ENCODE measurements at places on chromosomes 2 and 18.

- no peak for DNase-seq
Observed at GRCh38 chr2:215377283-215377682, 58.6 kb downstream of the FN1 start.

DNA sequence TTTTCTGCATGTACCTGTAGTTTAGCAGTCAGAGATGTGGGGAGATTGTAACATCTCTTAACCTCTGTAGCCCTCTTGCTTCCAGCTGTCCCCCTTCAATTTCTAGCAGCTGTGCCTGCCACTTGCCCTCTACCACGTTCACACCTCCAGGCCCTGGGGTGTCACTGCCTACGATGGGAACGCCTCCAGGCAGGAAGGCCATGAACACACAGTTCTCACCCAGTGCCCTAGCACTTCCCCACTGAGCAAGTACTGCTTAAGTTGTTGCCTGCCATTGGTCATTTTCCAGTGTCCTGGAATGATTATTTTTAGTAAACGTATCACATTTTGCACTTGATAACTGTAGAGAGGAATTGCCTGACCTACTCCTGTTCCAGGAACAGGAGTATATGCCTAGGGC, 77.1 kb upstream of the B3GNT7 start:
- no peak for DNase-seq

GRCh38 chr2:212141499-212141898, 397.1 kb downstream of the ERBB4 start:
- no peak for DNase-seq

- DNase-seq, result no peak
Observed at GRCh38 chr2:204274991-204275390, 270.3 kb upstream of the PARD3B start.

- no peak for DNase-seq
Observed at GRCh38 chr2:19775315-19775714, 126.5 kb downstream of the TTC32 start.

DNA sequence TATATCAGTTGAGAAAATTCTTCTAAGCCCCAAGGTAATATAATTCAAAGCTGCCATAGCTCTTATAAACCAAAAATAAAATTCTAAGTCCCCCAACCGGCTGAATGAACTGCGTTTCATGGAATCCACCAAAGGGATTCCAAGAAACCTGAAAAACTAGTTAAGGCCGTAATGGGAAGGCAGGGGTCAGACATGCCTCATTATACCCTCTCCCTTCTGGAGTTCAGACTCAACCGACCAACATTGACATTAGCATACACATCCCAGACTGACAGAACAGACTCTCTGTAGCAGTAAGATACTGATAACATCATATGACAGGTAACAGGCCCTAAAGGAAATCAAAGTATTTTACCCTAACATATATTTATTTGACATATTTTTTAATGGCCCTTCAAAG, 31.4 kb upstream of the PHLPP1 start:
- DNase-seq, result no peak

- DNase-seq, result no peak
Observed at GRCh38 chr2:172614932-172615331, 59.0 kb downstream of the PDK1 start.

- no peak for DNase-seq
Observed at GRCh38 chr18:79372461-79372860, 23.3 kb upstream of the NFATC1 start.

DNA sequence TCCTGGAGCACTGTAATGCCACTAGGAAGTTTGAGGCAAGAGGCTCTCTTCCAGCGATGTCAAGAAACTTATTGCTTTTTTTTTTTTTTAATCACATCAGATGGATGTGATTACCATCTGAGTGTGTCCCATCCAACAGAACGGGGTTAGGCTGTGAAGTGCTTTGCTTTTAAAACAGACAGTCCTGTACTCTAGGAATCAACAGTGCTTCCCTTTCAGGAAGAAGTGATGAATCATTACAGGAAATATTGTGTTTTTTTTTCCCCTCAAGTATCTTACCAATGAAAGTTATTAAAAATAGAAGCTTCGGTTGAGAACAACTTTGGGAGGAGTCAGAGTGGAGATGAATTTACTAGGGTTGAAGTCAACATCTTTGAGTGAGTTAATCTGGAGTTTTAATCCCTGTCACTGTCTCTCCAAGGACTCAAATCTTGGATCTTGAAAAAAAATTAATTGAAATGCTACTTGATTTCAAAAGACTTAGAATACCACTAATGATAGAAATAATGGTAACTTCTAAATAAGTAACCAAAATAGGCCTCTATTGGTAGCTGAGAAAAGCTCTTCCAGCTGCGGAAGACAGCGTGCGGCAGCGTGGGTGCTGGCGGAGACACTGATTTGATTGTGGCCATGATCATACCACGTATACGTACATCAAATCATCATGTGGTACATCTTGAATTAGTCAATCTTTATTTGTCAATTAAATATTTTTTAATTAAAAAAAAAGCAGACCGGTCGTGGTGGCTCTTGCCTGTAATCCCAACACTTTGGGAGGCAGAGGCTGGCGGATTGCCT, 45.5 kb downstream of the GATA6 start:
- DNase-seq, result no peak

GRCh38 chr2:134246154-134246874, 7.6 kb upstream of the MGAT5 start:
- no peak for DNase-seq

DNA sequence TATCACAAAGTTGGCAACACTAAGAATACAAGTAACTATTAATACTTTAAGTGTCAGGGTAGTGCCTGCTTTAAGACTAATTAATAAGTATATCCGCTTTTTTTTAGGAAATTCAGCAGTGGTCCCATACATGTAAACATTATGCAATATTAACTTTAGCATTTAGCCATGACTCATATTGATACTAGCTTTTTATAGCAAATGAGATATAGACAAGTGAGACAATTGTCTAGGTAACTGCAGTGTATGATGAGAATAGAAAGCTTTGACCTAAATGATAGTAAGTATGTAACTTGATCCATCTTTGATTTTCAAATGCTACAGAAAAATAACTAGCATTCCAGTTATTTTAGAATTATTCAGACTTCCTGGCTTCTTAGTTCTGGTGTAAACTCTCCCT, 27.4 kb upstream of the VRK2 start:
- DNase-seq, result no peak

DNA sequence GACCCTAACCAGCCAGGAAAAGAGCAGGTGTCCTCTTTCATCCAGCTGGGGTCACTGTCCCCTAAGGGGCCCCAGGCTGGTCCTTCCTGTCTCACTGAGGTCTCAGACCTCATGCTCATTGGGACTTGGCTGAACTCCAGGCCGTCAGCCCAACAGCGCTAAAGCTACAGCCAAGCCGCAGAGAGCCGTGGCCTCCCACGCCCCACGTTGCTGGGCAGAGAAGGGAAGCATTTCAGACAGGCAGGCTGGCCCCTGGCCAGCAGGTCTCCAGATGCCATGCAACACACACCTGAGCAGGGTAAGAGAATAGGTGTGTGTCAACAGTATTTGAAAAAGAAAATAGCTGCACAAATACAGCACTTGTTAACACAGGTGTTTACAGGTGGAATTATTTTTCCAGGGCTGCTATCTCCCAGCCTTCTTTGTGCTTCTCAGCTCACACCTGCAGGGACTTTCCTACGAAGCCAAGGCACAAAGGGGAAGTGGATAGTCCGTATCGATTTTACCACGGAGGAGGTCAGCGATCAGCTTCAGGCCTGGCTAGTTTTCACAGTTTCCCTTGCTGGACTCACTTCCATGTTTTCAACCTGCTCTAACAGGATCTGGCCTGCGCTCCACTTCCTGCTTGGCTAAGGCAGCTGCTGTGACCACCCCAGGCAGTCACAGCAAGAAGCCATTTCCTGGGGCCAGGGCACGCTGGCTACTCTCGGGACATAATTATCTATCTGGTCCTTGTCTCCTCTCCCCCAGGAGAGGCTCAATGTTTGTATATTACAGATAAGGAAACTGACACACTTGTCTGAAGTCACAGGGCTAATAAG, 156.1 kb upstream of the ID2 start:
- DNase-seq, result no peak

GRCh38 chr2:128449226-128450061, 130.8 kb upstream of the HS6ST1 start:
- no peak for DNase-seq

- DNase-seq, result no peak
Observed at GRCh38 chr2:70511971-70512729, 41.5 kb downstream of the TGFA start.

DNA sequence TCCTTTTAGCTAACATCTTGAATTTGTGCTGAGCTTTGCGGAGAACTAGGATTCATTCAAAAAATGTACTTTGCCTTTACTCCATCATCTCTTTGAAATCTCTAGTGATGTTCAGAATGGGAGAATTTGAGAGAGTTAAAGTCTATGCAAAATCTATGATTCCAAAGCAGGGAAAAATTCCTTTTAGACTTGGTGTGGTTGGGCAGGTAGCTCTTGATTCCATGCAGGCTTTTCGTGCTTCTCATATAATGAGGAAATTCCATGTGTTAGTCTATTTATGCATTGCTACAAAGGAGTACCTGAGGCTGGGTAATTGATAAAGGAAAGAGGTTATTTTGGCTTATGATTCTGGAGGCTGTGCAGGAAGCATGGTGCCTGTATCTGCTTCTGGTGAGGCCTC, 258.9 kb upstream of the EPHA4 start:
- DNase-seq, result no peak

GRCh38 chr2:30629866-30630265, 177.4 kb downstream of the CAPN13 start:
- no peak for DNase-seq

- DNase-seq, result no peak
Observed at GRCh38 chr2:74822771-74823566, 11.0 kb upstream of the HK2 start.

- DNase-seq, result no peak
Observed at GRCh38 chr2:9144617-9145016, 62.0 kb upstream of the ASAP2 start.

DNA sequence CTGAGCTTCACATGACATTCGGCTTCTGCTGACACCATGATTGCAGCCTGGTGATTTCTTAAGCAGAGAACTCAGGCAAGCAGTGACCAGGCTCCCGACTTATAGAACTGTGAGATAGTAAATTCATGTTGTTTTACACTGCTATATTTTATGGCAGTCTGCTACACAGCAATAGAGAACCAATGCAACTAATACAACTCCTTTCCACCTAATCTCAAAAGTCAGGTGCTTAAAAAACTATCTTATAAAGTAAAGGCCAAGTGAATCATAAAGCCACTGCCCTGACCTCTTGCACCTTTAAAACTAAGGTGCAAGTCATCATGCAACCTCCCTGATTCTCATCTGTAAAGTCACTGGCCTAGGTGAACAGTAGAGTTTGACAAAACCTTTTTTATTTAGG, 95.3 kb upstream of the GLS start:
- DNase-seq, result no peak

GRCh38 chr18:598124-598589, 1.4 kb downstream of the CLUL1 start:
- DNase-seq, result no peak

DNA sequence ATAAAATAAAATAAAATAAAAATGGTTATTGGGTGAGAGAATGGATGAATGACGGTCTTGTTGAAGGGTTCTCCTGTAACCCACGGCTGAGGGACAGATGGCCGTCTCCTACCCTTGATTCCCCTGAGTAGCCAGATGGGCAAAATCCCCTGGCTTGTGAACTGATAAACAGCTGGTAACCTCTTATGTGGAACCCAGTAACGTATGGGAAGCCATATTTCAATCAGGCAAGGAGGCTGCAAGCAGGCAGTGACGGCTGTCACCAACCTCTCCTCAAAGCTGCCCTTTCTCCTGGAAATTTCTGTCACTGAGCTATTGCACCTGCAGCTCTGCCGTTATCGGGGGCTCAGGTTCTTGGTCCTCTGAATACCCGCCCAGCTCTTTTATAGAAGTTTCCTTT, 165.3 kb upstream of the SMAD2 start:
- no peak for DNase-seq

DNA sequence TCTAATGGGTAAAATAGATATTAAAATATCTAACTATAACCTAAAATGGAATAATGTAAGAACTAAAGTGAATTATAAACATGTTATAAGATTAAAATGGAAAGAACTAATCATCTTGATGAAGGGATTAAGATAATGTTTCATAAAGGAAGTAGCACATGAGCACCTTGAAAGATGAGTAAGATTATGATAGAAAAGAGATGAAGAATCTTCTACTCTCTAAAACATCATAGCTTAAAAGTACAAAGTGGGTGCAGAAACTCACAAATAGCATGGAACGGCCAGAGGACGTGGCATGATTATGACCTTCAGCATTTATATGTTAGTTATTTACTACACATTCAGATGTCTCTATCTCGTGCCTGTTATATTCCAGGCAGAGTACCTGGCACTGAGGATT, 76.2 kb upstream of the COL5A2 start:
- no peak for DNase-seq
